ENCODE measurements at places on chromosomes 4 and X.

GRCh38 chr4:169902658-169903345 lies 123.4 kb downstream of the MFAP3L start:
- DNase-seq, result no peak

GRCh38 chr4:134426821-134427220 lies 225.2 kb upstream of the PABPC4L start:
- DNase-seq, result no peak

DNA sequence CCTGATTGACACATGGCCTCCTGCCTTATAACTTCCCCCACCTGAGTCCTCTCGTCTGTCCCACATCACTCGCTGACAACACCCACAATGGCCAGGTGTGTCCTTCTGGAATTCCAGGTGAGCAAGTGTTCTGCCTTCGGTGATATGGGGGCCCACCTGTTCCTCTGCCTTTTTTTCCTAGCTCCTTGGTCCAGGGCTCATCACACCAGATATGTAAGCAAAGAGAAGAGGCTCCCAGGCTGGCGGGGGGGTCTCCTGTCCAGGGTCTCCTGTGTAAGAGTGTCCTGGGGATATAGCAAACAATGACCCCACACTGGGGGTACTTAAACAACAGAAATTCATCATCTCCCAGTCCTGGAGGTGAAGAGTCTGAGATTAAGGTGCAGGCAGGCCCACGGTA lies 25.2 kb downstream of the P2RY8 start:
- DNase-seq, result no peak

DNA sequence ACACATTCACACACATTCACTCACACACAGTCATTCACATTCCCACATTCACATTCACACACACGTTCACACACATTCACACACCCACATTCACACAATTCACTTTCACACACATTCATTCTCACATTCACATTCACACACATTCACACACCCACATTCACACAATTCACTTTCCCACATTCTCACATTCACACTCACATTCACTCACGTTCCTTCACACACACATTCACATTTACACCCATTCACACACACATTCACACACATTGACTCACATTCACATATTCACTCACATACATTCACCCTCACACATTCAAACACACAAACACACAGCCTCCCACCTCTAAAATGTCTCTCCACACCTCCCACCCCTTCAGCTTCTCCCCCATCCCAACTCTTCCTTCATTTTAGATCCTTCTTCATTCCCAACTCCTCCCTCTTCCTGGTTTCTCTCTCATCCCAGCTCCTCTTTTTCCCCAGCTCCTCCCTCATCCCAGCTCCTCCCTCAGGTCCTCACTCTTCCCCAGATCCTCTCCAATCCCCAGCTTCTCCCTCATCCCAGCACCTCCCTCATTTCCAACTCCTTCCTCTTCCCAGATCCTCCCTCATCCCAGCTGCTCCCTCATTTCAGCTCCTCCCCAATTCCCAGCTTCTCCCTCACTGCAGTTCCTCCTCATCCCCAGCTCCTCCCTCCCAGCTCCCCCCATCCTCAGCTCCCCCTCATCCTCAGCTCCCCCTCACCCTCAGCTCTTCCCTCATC lies 111.0 kb downstream of the FAM53A start:
- DNase-seq, result no peak

- DNase-seq, result no peak
These were observed 41.1 kb downstream of the ADGRA3 start for GRCh38 chr4:22474636-22475310.
